ENCODE measurements at places on chromosomes 12 and 14. TPM values are rescaled to one million over a fixed set of nuclear protein-coding genes. Genes with fewer than 3 reads are reported as not detected.

Gene PTPRO
- polyA plus RNA-seq = 44.0 TPM

DNA sequence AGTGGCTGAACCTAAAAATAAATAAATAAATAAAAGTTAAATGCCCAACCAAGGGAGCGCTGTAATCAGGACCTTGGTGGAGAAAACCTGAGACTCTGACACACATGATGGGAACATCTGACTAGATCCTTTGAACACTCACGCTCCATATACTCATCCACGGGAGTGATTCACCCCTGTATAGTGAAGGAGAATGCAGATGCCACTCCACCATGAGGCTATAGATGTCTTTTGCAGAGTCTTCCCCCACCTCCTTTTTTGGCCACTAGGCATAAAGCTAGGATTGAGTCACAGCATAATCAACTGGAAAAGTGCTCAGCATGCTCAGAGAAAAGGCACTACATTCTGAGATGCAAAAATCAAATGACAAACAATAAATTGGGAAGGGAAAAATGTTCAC, 19.0 kb downstream of the ADAM20 start:
- no peak for DNase-seq

DNA sequence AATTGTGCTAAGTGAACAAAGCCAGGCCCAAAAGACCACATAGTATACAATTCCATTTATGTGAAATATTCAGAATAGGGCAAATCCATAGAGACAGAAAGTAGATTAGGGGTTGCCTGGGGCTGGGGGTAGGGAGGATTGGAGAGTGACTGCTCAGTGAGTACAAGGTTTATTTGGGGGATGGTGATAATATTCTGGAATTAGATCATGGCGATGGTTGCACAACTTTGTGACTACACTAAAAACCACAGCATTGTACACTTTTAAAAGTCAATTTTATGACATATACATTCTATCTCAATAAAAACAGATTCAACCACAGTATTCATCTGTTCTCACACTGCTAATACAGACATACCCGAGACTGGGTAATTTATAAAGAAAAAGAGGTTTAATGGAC, 68.7 kb upstream of the MAP1LC3B2 start:
- DNase-seq = no peak

- no peak for DNase-seq
Measured at GRCh38 chr12:48180857-48181495, 2.5 kb upstream of the CCDC184 start.

Gene CD163L1
- polyA plus RNA-seq = 8.5 TPM

DNA sequence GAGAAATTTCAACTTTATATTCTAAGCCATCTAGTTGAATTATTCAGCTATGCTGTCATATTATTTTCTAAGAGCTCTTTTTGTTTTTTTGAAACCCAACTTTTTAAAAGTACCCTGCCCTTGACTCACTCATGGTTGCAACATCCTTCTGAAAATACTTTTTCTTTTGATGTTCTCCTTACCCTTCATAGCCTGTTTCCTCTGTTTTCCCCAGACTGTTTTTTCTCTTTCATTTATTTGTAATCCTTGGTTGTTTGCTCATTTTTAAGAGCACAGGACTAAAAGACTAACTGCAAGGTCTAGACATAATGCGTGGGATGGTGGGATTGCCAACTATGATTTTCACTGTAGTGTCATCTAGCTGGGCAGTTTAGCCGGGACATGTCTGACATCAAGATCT, 21.2 kb upstream of the CDKL1 start:
- DNase-seq = no peak

- no peak for DNase-seq
Measured at GRCh38 chr12:56122637-56123036, 4.6 kb downstream of the ZC3H10 start.

- no peak for DNase-seq
Measured at GRCh38 chr14:80977221-80977620, 21.8 kb downstream of the TSHR start.

DNA sequence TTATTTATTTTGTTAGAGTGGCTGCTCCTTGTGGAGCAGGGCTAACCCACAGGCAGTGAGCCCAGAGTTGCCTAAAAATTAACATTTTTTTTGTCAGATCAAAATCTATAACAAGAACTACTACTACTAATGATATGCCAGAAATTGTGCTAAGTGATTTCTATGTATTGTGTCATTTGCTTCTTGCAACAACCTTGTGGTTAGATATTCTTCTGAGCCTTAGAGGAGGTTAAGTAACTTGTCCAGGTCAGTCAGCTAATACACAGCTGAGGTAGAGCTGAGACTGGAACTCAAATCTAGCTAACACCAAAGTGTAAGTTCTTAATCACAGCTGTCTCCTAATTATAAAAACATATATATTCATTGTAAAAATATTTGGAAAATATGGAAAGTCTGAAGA, 29.8 kb downstream of the CFL2 start:
- no peak for DNase-seq

Gene HOXC11
- 0.75 TPM for polyA plus RNA-seq

DNA sequence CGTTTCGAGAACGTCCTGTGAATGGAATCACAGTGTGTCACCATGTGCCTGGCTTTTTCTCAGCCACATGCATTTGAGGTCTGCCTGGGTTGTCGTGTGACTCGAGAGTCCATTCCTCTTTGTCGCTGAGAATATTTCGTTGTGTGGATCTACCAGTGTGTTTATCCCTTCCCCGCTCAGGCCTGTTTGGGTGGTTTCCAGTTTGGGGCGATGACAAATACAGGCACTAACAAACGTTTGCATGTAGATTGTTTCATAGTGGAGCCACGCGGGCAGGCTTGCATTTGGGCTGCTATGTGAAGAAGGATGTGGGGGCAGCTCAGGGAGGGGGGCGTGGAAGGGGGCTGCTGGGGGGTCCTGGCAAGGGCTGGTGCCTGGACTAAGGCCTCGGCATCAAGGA, 14.1 kb downstream of the RIN3 start:
- DNase-seq = no peak

DNA sequence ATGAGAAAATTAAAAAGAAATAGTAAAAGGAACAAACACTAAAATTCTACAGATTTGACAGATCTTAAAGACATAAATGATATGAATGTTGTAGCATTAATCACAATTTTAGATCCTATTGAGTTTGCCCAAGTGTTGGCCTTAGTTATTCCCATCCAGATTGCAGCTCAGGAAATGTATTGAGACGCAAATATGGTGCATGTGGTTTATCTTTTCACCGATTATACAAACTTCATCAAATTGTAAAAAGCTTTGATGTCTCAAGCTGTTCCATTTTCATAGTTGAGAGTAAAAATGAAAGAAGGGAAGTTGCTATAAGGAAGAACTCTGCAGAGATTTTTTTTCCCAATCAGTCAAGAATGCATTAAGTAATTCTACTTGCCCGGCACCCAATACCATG, 328.4 kb downstream of the EGLN3 start:
- no peak for DNase-seq

GRCh38 chr14:41303506-41303905, 303.2 kb upstream of the LRFN5 start:
- DNase-seq = no peak

DNA sequence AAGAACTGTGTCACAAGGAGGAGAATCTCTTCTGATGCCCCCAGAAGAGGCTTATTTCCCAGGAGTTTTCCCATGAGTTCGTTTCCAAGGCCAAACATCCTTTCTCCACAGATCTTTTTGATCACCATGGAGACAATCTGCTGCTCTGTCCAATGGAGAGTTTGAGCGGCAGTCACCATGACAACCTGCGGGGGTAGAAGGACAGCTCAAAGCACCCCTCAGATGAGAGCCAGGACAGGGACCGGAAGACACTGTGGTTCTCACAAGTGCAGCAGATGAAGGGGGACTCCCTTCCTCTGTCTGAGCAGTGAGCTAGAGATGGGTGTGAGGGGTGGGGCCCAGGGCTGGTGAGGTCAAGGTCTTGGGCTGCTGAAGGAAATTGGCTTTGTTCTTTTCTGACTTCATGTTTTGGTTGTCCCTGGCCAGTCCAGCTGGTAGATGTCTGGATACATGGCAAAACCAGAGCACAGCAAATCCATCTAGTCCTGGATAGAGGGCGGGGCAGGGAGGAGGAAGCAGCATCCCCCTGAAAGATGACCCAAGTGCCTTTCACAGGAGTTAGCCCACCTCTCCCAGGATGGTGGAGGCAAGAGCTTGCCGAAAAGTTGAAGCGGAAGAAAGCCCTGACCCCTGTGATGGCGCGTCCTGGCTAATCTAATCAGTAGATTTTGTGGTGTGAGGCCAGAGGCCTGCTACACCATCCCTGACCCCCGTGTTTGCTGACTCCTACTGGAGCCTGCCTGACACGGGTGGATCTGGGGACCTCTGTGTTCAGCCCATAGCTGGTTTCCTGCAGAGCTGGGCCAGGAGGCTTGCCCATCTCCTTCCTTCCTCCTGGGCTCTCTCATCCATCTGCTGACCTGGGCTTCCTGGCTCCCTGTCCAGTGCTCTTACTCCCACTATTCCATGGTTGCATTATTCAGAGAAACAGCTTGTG, 24.4 kb downstream of the DHRS2 start:
- DNase-seq = no peak

DNA sequence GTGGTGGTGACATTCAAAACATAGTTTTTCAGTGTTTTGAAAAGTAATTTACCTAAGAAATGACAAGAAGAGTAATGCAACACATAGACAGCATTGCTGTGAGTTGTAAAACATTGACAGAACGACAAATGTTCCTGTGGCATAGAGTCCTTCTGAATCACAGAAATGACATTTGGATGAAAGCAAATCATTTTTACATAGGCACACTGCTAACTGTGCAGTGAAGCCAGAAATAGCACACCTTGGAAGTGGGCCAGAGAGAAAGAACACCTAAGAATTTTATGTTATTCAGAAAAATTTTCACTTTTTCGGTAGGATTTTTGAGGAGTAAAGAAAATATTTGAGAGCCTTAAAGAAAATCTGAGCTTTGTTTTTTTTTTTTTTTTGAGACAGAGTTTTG, 100.6 kb downstream of the ANO4 start:
- DNase-seq = no peak

GRCh38 chr12:47849261-47849660, 29.6 kb upstream of the HDAC7 start:
- no peak for DNase-seq

DNA sequence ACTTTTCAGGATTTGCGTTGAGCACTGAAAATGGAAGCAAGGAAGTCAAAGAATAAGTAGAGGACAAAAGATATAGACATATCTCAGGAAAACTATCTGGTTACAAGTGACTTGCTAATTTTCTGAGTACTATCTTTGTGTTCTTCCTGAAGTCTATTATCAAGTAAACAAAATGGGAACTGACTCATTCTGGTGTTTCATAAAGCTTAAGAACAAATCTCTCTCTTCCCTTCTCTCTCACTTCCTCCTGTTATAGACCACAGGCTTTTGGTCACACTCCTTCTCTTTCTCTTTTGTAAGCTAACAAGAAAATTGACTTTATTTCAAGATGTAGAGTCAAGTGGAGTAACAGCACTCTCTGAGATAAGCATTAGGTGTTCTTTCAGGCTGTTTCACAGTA, 406.6 kb upstream of the SYT1 start:
- no peak for DNase-seq

- no peak for DNase-seq
Measured at GRCh38 chr12:84497819-84498218, 414.8 kb downstream of the SLC6A15 start.

- DNase-seq = no peak
Measured at GRCh38 chr14:38490273-38490672, 234.4 kb upstream of the CLEC14A start.

Gene REP15
- 1.3 TPM for polyA plus RNA-seq

GRCh38 chr12:53097207-53097563, 282 bp upstream of the IGFBP6 start:
- DNase-seq = no peak

- DNase-seq = no peak
Measured at GRCh38 chr12:5008661-5009060, 35.0 kb upstream of the KCNA5 start.
